ENCODE measurements at places on chromosomes 4 and X.
A peak's percentile ranks its signal among the peaks of the same experiment; 100 is the strongest.

GRCh38 chr4:55729351-55730279 is 90.0 kb upstream of the EXOC1L start:
- no peak for DNase-seq

- no peak for DNase-seq
These were observed 135.6 kb downstream of the MID1 start for GRCh38 chrX:10484683-10485247.

GRCh38 chr4:100849319-100849718 is 331.5 kb upstream of the EMCN start:
- DNase-seq: no peak

GRCh38 chrX:32572644-32573043 is 638.7 kb downstream of the DMD start:
- DNase-seq: no peak

DNA sequence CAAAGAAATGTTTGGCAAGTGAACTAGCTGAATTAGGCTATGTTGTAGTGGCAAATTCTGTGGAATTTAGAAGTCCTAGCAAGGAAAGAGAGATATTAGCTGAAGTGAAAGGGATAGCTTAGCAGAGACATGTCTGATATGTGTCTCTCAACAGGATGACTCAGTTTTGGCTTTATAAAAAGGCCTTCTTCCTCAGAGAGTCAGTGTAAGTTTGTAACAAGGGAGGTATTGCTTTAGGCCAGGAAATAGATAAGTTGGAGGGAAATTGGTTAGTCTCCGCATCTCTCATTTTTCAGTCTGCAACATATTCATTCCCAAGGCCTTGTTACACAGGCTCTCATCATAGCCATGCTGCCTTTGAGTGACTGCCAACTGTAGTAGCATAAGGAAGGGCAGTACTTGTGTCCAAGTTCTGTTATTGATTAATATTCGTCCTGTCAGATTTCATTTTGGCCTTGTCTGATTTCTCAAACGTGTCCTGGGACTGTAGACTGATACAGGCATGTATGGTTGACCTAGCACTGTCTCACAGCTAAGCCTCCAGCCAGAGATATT is 4.0 kb downstream of the TMEM164 start:
- no peak for DNase-seq

- DNase-seq: no peak
These were observed 101.6 kb upstream of the JADE1 start for GRCh38 chr4:128707864-128708263.

- DNase-seq: no peak
These were observed 6.2 kb downstream of the PRR32 start for GRCh38 chrX:126825566-126826193.

DNA sequence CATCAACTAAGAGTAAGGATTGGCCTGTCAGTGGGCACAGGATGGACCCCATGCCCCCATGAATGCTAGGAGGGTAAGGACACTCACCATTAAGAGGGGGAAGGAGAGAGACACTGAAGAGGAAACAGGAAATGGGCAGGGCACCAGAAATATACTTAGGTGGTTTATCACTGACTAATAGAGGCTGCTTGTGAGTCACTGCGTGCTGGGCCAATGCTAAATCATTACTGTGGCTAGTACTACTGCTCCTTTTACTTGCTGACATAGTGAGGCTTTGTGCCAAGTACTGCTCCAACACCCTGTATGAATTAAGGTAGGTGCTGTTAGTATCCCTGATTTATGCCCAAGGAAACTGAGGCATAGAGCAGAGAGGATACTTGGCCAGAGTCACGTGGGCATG is 130.4 kb upstream of the FRMPD4 start:
- peak; percentile 71 for DNase-seq

DNA sequence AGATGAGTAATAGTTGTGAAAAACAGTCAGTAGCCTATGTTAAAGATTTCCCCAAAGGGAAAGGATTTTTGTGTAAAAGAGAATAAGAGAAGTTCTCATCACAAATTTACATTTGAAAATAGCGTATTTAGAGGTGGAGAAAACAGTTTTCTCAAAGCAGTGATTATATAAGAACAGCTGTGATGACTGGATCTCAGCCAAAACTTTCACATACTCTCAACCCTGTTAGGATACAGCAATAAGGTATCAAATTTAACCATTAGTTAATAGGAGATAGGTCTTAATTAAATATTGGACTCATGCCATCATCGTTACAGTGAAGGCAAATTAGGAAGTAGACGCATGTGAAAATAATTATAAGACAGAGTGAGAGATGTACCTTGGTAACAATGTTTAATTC is 622.7 kb downstream of the PCDH18 start:
- DNase-seq: no peak

DNA sequence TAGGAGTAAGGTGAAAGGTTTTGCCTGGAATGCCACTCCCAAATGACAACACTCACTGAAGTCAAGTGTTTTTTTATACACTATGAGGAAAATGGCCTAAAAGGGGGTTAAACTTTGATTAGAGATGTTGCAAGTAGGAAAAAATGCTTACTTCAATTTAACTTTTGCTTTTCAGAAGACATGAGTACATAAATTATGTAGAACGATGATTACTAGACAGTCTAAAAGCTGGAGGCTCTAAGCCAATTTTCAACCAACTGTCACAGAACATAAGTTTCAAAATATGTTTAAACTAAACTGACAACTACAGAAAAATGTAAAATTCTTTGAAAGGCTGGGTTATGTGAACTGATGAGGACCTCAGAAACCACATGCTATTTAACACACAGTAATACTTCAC is 83.4 kb downstream of the SHISA3 start:
- DNase-seq: no peak

GRCh38 chr4:107579099-107579498 is 140.9 kb downstream of the PAPSS1 start:
- DNase-seq: no peak

DNA sequence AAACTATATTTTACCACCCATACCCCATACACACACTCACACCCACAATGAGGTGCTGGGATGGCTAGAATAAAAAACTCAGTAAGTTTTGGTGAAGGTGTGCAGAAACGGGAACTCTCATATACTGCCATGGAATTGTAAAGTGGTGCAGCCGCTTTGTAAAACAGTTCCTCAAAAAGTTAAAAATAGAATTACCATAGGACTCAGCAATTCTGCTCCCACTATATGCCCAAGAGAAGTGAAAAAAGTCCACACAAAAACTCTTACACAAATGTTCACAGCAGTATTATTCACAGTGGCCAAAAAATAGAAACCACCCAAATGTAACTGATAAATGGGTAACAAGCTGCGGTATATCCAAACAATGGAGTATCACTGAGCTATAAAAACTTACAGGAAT is 6.5 kb downstream of the CENPU start:
- DNase-seq: no peak

DNA sequence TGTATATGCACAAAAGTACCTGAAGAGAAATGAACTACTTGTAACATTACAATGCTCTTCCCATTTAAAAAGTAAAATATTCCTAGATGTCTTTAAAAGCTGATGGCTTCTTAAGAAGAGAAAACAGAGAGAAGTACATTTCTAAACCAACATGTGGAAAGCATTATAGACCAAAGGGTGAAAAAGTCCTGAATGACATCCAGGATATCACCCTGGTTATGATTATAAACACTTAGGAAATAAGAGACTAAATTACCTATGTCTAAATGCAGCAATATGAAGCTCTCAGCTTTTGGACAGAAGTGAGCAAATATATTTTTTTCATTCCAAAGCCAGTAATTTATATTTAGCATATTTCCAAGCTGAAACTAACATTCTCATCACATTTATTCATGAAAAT is 21.7 kb upstream of the EGFL6 start:
- no peak for DNase-seq

GRCh38 chr4:56314207-56314915 is 72.9 kb downstream of the AASDH start:
- DNase-seq: no peak

DNA sequence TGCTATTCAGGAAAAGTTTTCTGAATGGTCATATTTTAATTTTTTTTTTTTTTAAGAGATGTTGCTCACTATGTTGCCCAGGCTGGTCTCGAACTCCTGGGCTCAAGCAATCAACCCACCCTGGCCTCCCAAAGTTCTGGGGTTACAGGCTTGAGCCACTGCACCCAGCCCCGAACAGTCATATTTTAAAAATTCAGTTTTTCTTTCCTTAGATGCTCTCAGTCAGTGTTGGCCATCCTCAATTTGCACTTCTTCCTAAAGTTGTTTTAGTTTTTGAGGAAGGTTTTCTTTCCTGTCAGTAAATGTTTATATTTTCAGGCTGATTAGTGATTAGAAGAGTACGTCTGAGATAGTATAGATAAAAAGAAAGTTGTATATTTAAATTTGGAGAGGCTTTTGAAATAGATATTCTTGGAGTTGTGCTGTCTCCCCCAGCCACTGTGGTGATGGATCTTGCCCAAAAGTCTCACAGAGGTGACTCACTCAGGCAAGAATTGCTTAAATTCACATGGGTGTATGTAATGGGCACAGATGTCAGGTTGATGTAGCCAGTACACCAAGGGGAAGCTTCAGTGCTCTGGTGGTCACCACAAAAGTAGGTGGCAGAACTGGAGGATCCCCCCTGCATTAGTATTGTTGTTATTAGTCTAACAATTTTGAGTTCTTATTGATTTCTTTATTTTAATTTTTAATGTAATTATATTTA is 72.2 kb upstream of the ELOVL6 start:
- DNase-seq: peak; percentile 70

DNA sequence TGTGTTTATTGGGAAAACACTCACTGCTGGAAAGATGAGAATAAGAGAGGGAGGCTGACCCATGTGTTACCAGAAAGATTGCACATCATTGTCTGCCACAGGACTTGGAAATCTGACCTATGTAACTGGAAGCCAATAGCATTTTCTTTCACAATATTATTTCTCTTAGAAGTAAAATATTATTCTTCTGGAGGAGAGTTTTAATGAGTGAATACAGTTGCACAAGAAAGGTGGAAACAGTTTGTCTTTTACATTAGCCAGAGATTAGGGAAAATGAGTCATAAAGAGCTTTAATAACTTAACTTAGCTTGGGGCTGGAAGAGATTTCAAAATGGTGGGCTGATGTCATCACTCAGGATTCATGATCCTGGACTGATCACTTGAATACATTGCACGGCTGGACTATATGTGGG is 31.5 kb upstream of the LNX1 start:
- peak; percentile 87 for DNase-seq

DNA sequence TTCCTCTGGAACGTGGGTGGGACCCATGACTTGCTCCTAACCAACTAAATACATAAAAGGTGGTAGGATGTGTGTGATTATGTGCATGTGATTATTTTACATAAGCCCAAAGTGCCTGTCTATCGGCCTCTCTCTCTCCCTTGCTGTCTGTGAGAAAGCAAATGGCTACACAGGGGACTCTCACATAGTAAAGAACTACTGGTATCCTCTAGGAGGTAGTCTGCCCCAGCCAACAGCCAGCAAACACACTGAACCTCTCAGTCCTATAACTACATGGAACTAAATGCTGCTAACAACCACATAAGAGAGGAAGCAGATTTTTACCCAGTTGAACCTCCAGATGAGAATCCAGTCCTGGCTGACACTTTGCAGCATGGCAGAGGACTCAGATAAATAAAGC is 1249.4 kb downstream of the ADGRL3 start:
- no peak for DNase-seq

- peak; percentile 65 for DNase-seq
These were observed 17.8 kb downstream of the ANXA3 start for GRCh38 chr4:78569306-78569821.

GRCh38 chr4:109703664-109704361 is 568 bp upstream of the CASP6 start:
- peak; percentile 28 for DNase-seq

DNA sequence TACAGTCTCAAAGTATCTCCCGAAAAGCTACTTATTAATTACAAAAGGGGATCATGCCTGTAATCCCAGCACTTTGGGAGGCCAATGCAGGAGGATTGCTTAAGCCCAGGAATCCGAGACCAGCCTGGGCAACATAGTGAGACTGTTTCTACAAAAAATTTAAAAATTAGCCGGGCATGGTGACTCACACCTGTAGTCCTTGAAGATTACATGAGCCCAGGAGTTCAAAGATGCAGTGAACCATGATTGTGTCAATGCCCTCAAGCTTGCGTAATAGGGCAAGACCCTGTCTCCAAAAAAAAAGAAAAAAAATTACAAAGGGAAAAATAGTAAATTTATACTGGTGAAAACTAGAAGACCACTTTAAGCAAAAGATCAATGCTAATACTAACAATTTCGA is 3.3 kb upstream of the PORCN start:
- no peak for DNase-seq

DNA sequence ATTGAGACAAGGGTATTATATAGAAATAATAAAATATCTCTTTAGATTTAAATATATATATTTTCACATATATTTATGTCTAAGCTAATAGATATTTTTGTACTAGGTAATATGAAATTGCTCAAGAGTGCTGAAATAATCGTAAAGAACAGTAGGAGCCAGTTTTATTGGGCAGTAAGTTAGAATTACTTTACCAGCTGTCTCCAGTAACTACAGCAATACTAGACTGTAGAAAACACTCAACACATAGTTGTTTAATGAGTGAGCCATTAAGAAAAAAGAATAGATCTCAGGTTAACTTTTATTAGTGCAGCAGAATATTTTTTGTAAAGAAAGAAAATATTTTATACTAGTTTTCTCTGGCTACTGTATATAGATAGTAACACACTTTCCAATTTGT is 715.2 kb downstream of the TRIML1 start:
- DNase-seq: no peak

GRCh38 chr4:108030332-108030731 is 40.6 kb downstream of the HADH start:
- DNase-seq: peak; percentile 82

- no peak for DNase-seq
These were observed 409.1 kb upstream of the TEX13C start for GRCh38 chrX:124910611-124911010.

DNA sequence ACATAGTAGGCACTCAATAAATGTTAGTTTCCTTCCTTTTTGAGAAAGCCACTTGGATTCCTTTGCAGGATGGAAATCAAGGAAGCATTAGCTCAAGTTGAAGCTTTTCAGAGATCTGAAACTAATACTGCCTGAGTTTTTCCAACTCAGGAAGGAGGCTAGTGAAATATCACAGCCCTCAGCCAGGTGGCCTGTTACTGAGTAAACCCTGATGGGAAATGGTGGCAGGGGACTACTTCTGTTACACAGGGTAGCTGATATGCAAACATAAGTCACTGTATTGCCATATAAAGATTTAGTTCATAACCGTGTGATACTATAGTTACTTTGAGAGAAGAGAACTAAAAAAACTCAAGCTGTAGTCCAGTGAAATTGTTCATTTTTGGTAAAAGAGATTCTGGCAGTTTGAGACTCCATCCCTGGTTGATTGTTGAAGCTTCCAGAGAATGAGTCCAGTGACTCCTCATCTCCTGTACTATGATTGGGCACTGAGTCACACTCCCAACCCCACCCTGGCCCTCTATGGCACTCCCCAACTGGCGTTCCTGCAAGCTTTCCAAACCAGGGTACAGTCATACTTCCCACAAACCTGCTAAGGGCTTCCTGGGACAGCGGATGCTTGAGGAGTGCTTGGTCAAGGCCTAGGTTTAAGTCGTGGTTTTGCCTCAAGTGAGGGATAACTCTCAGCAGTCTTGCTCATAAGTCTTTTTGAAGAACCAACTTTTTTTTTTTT is 81.8 kb downstream of the MID1IP1 start:
- DNase-seq: peak; percentile 63

GRCh38 chr4:179521952-179522351 is 2079.7 kb upstream of the AGA start:
- DNase-seq: no peak

GRCh38 chrX:106612393-106612763 is 600 bp downstream of the RADX start:
- DNase-seq: peak; percentile 6

- peak; percentile 87 for DNase-seq
These were observed 110.8 kb upstream of the FAM9B start for GRCh38 chrX:9144701-9145241.

GRCh38 chr4:77599378-77599777 is 6.2 kb upstream of the CXCL13 start:
- DNase-seq: peak; percentile 52

Data from mesenchymal stem cell (in vitro differentiated cells and primary cell).